Ureter (tissue), 1 donor: ENCODE measurements at places on chromosomes 6 and 20.
A peak's percentile ranks its signal among the peaks of the same experiment; 100 is the strongest.

- DNase-seq: no peak
Measured at GRCh38 chr6:110183292-110183885, 3.2 kb downstream of the CDC40 start.

DNA sequence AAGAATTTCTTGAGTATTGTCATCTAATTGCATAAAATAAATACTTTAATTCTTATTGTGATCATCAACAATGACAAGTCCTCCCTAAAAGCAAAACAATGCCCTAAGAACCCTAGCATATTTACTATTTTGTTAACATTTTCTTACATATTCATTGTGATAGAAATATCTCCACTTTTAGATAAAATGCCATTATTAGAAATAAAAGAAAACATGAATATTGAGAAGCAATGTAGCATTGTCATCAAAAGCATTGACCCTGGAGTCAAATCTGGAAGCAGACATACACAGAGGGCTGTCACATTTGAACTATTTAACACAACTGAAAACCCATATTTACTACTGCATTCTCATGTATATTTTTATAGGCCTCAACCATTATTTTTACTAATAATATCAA, 257.7 kb downstream of the SYNE1 start:
- DNase-seq: no peak

DNA sequence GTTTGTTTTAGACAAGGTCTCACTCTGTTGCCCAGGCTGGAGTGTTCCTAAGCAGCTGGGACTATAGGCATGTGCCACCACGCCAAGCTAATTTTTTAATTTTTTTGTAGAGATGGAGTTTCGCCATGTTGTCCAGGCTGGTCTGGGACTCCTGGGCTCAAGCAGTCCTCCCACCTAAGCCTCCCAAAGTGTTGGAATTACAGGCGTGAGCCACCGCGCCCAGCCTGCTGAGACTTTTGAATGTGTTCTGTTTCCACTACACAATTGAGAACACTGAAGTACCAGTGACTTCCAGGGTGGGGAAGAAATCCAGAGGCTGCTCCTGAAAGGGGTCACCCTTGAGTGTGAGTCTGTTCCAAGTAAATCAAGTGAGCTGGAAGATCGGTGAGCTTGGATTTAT, 81.3 kb upstream of the ARMC2 start:
- DNase-seq: peak; percentile 12

DNA sequence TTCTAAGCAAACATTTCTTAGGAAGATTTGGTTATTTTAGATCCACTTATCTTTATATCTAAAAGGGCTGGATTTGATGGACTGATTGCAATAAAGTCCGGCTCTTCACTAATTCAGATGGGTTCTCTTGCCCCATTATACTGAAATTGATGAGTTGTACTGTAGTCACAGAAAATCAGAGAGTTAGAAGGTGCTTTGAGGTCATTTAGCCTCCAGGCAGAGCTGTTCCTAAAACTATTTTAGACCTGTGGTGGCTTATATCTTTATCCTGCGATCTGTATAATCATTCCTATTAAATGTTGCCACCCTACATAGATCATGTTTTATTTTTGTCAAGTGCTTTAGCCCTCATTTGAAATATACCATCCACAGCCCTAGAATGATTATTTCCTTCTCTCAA, 61.3 kb upstream of the ATXN1 start:
- DNase-seq: no peak

GRCh38 chr6:82738773-82739172, 326.9 kb downstream of the UBE3D start:
- no peak for DNase-seq

- no peak for DNase-seq
Measured at GRCh38 chr20:19620446-19620845, 137.6 kb upstream of the RIN2 start.

GRCh38 chr6:24883618-24884017, 52.1 kb downstream of the RIPOR2 start:
- no peak for DNase-seq

GRCh38 chr6:101439790-101440189, 46.3 kb downstream of the GRIK2 start:
- DNase-seq: no peak

GRCh38 chr20:25452333-25452732, 44.9 kb downstream of the GINS1 start:
- DNase-seq: no peak

GRCh38 chr6:100257793-100258395, 206.8 kb downstream of the SIM1 start:
- DNase-seq: no peak

GRCh38 chr20:35497780-35498189, 31.7 kb downstream of the C20orf173 start:
- DNase-seq: no peak

GRCh38 chr6:16183187-16183664, 54.3 kb downstream of the MYLIP start:
- no peak for DNase-seq

DNA sequence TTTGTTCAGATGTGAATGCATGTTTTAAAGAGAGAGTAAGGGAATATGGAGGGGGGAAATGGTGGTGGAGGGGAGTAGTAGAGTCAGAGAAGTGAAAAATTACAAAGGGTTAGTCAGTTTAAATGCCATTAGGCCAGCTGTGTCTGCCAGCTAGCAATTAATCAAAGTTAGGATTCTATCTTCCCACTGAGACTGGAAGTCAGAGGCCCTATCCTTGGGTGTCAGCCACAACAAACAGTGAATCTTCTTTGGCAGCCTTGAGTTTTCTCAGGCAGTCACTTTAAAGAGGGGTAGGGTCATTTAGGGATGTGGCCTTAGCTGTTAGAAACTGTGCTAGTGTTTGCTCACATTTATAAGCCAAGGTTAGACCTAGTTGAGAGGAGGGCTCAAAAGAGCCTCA, 120.5 kb upstream of the BTBD3 start:
- DNase-seq: no peak

DNA sequence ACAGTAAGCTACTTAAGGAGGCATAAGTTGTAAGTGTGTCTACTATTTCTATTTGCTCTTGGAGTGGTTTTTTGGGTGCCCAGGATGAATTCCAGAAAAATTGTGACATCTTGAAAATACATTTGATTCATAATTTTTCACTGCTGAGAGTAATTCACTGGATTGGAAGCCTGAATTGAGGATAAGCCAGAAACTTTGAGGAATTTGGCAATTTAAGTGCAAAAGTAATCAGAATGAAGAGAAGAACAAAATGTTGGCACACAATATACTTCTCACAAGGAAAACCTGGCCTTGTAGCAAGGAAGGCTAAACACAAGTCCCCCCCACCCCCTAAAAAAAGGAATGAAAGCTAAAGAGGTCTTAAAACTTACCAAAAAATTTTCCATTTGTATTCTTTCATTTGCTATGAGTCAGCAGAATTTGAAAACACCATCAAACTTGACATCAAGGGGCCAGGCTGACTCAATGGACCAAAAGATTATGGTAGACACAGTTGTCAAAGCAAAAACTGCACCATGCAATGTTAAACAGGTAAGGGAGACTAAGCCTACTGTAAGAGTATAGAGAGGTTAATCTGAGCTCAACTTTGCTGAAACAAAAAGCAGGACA, 840.0 kb downstream of the FRK start:
- no peak for DNase-seq

- DNase-seq: no peak
Measured at GRCh38 chr6:110329348-110329713, 28.8 kb downstream of the METTL24 start.

GRCh38 chr6:26329763-26330511, 35.1 kb upstream of the BTN3A2 start:
- no peak for DNase-seq

DNA sequence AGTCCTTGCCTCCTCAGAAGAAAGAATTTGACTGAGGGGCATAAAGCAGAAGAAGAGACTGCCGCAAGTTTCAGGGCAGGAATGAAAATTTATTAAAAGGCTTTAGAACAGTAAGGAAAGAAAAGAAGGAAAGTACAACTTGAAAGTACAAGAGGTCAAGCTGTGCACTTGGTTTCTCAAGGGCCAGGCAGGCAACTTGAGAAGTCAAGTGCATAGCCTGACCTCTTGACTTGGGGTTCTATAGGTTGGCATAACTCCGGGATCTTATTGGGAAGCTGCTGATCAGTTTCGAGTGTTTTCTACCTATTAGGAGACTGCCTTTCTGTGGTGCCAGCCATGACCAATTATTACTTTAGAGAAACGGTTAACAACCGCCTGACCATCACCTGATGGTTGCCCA, 237.0 kb upstream of the RGS17 start:
- DNase-seq: no peak

DNA sequence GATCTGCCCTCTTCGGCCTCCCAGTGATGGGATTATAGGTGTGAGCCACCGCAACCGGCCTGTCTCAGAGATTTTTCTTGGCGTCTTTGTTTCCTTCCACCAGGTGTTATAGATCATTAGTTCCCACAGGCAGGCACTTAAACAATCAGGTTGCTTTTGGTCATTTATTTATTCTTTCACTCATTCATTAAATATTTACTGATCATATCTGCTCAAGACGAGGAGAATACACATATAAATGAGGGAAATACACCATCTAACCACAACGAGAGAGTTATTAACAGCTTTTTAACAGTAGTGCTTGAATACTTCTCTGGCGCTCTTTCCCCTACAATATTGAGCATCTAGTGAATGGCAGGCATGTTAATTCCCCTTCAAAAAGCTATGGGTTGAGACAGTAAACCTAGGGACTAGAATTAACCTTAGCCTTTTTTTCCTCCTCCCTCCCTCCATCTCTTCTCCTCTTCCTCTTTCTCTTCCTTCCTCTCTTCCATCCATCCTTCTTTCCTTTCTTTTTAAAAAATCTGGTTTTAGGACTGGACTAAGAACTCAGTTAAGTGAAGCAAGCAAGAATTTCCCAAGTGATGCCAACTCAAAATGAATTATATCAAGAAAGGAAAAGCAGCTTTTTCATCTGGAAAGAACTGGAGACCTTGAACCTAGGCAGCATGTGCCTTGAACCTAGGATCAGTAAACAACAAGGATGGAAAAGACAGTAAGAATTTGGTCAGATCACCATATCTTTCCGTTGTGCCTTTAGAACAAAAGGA, 41.1 kb upstream of the RFPL4B start:
- no peak for DNase-seq
